Activated CD8-positive, alpha-beta T cell treated with anti-CD3 and anti-CD28 coated beads for 36 hours (primary cell): ENCODE measurements at places on chromosomes 1 and 21. TPM values are rescaled to one million over a fixed set of nuclear protein-coding genes. Genes with fewer than 3 reads are reported as not detected.

ZNF683 gene
- total RNA-seq = 0.69 TPM

CFHR5 gene
- total RNA-seq = not detected

HSD17B7 gene
- 28.8 TPM for total RNA-seq

SRGAP2 gene
- 39.5 TPM for total RNA-seq

KRTAP10-10 gene
- not detected for total RNA-seq

DMBX1 gene
- not detected for total RNA-seq

RNU1-2 gene
- 1,043 TPM for total RNA-seq

DNA sequence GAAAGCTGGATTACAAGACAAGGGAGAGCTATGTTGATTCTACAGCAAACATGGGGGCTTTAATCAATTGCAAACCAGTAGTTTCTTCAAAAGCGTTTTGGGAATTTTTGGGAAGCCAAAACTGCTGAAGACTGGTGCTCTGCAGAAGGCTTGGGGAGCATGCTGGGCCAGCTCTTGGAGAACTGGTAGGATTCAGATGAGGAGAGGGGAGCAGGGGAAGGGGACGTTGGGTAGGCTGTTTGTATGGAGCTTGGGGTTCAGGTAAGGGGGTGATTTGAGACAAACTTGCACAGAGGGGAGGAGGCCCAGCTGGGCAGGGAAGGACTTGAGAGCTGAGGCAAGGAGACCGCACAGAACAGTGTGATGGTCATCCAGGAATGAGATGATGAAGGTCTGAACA lies 2.6 kb upstream of the MYOG start:
- DNase-seq = no peak

DNA sequence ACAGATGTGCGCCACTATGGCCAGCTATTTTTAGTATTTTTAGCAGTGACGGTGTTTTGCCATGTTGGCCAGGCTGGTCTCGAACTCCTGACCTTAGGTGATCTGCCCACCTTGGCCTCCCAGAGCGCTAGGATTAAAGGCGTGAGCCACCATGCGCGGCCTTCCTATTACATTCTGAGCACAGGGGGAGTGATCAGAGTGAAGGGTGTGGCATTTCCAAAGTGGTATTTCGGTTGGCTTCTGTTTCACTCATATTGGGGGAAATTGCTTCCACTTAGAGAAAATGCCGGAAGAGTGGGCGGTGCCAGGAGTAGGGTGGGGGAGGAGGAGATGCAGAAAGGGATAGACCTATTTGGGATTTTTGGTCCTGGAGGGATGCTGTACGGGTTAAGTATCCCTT lies 4.3 kb downstream of the PIK3CD start:
- peak; percentile 53 for DNase-seq

DNA sequence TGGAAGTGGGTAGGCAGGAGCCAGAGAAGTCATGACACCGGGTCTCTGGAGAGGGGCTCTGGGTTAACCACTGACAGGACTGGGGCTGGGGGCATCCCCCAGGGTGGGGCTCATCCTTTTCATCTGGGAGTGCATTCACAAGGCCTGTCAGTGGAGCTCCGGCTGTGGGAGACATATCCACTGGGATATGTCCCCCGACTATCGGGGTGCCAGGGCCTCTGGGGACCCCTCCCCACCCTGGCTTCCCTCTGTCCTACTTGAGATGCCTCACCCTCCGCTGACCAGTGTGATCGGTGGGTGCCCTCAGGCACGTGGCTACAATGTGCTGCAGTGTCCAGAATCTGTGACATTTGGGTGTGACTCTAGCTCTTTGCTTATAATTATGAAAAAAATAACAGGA lies 92.3 kb upstream of the CD34 start:
- no peak for DNase-seq

DNA sequence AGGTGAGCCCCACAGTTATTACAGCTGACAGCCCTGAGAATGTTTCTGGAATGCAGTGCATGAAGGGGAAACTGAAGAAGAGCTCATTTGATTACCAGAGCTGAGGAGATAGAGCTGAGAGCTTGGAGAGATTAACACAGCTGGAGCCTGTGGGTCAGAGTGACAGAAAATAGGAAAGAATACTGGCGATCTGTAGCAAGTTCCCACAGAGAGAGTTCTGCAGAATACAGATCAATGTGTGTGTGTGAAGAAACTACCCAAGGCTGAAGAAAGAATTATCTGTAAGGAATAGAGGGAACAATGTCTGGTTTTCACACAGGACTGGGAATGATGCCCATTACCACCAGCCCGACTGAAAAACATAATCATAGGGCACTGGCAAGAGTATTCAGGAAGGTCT lies 103.6 kb upstream of the SNX7 start:
- DNase-seq = no peak

DNA sequence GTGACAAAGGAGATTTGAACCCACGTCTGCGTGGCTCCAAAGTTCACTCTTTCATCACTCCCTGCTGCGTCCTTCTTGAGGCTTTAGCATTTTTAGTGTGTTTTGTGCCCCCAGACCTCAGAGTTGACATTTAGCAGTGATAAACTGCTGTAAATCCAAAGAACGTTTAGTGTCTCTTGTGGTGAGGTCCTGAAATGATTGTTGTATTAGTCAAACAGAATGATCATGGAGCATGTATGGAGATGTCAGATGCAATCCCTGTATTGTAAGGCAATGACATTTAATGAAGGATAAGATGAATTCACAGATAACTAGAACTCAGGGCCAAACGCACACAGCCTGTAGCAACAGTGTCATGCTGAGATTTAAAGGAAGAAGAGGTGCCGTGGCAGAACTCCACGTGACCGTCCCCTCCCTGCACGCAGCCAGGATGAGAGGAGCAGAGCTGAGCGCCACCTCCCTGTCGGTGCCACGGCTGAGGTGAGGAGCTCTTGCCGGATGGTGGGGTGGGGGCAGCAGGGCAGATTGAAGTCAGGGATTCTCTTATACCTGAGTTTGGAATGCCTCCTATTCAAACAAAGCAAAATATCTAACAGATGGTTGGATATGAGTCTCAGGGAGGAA lies 30.1 kb downstream of the NTPCR start:
- no peak for DNase-seq

- no peak for DNase-seq
These were observed 20.4 kb downstream of the FGGY start for GRCh38 chr1:59317343-59317742.

DNA sequence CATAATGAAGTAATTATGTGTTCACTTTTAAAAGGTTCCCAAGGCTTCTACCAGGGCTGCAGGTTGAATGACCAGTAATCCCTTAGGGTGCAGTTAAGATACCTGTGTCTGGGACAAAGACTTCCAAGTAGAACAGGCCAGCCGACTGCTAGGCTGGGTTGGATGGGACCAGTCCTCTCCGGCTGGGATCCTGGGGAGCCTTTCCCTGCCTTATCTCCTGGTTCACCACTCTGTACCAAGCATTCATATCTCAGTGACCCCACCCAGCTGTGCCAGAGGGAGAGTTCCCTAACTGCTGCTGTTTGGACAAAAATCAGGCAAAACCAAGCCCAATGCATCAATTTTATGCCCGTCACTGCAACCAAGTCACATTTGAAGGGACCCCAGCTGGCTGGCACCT lies 116.2 kb upstream of the ATP1A1 start:
- no peak for DNase-seq

- no peak for DNase-seq
These were observed 149.0 kb downstream of the ROR1 start for GRCh38 chr1:63922848-63923247.

GRCh38 chr1:25978403-25978802 lies 19.5 kb downstream of the PAFAH2 start:
- DNase-seq = no peak

DNA sequence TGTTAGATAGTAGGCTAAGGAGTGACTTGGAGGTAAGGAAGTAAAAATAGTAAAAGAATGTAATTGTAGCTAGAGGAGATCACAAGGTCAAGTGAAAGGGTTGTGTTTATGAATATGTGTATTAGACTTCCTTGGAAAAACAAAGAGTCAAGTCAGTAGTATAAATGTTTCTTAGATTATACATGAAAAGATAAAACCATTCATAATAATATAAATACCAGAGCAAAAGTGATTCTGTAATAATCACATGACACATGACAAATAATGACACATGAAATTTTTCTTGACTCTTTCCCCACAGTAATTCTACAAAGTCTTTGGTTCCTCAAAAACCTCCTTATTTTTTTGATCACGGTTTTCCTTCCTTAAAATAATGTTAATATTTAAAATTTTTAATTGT lies 56.4 kb downstream of the IVNS1ABP start:
- DNase-seq = no peak

DNA sequence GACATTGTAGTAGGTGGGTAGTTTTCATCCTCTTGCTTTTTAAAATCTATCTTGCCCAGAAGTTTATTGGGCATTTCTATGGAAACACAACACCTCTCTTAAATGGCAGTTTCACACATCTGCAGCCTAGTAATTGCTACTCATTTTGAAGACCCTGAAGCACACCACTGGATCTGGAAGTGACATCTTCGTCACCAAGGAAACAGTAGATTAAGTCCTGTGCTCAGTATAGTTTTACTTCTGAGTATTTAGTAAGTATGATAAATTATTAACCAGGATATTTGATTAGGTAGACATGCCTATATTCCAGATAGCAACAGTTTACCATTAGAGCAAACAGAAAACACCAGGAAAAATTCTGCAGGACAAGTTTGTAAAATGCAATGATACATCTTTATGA lies 48.7 kb downstream of the UCK2 start:
- no peak for DNase-seq

GRCh38 chr1:208584167-208584755 lies 340.1 kb upstream of the PLXNA2 start:
- no peak for DNase-seq

GRCh38 chr21:42633858-42634257 lies 19.6 kb upstream of the PDE9A start:
- DNase-seq = no peak

DNA sequence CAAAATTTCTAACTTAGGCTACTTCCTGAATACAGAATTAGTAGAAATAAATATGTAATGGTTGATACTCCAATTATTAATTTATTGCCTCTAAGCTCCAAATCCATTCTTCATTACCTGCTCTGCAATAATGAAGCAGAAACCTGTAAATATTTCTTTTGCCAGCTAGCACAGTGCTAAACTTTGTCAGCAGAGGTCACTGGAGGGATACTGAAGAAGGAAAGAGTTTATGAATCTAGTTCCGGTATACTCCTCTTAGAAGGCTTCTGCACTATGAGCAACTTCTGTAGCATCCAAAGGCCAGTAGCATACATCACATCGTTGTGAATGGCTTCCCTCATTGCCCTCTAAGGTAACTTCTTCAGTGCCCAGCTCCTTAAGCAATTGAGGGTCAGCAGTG lies 81.0 kb upstream of the LHX8 start:
- DNase-seq = no peak

- DNase-seq = no peak
These were observed 67.6 kb upstream of the C8B start for GRCh38 chr1:57033222-57034001.

- DNase-seq = peak; percentile 2
These were observed 533.3 kb downstream of the OMA1 start for GRCh38 chr1:58013237-58013636.

DNA sequence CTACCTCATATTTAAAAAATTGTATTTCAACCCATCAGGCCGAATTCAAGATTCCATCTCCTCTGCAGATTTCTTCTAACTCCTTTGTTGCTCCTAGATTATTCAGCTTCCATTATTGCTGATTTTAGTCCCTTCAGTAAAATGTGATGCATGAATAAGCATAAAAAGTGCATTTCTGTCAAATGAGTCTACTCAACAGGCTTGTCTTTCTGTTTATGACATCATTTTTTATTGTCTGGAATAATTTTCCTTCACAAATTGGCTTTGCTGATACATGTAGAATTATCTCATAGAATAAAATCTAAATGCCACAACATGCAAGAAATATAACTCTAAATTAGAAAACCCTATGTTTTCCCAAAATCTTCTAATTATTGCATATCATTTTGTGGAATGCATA lies 1.6 kb upstream of the OR2M5 start:
- DNase-seq = no peak

DNA sequence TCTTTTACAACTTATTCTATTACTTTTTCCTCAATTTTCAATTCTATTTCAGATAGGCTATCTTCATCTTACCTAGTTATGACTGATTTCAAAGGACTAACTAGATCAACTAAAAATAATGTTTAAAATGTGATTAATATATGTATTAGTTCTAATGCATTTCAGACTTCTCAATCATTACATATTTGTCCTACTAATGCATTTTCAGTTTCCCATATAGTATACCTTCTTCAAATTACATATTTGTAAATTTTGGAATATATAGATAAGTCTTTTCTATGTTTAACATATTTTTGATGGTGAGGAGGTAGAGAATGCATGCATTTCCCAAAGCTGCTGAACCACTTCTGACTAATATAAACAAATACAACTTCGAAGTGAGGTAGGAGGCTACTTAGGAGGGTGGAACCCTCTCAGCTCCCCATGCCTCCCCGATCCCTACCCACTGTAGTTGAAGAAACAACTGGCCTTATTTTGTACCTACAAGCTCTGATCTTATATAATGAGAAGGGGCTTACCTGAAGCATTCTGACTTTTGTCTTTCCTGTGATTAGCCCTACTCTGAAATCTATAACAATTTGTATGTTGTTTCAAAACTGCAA lies 1.7 kb downstream of the TRMT1L start:
- DNase-seq = no peak

DNA sequence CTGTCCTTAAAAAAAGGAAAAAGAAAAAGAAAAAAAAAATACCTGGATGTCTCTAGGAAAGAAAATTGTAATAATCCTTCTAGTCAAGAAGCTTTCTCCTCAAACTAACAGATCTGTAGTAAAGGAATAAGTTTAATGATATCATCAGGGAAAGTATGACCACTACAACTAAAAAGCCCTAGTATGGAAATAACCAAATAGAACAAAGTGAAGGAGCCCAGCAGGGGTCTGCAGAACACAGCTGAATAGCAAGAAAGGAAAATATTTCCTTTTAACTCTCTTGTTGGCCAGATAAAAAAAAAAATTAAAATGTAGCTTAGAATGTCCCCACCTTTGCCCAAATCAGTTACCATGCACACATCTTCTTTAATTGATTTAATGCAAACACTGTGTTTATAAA lies 43.2 kb downstream of the PRRX1 start:
- no peak for DNase-seq

- DNase-seq = no peak
These were observed 55.9 kb downstream of the SEC16B start for GRCh38 chr1:177913762-177914540.

DNA sequence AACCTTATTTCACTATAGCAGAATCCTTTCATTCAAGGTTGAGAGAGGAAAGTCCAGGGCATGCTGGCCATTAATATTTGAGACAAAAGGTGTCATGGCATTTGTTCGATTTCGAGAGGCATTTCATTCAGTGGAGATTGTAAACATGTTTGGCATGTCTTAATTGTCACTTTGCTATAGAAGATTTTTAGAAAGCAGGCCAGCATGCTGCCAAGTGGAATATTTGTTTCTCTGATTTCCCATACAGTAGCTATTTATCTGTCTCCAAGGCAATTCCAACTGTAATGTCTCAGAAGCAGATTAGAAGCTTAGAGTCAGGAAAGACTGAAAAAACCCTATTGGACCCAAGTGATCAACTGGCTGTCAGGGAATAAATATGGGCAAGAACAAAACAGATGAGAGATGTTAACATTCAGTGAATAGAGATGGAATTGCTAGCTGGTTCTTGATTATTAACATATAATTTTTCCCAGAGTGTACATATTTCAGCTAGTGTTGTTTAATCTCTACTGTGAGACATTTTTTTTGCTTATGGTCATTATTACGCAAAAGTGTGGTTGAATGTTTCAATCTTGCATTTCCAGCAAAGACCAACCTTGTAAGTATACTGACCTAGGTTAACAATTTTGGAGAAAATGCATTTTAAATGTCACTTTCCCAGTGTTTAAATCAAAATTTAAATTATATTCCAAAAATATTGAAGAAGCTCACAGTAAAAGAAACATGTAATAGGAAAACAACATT lies 174.6 kb downstream of the KCNK2 start:
- no peak for DNase-seq
